ENCODE measurements at places on chromosomes 6 and 20. TPM values are rescaled to one million over a fixed set of nuclear protein-coding genes. Genes with fewer than 3 reads are reported as not detected.

DNA sequence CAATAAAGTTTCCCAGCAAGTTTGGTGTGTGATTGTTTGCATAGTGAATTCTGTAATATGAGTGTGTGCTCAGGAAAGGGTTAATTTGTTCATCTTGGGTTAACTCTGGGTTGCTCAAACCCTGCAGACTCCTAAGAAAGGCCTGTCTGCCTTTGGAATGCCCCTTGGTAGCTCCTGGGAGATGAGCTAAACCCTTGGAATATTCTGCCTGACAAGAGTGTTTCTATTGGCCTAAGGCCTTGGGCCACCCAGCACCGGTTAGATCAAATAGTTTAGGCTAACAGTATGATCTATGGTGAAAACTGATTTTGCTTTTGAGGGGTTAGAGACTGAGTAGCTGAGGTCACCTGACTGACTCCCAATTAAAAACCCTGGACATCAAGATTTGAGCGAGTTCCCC lies 248.3 kb downstream of the GRM1 start:
- no peak for DNase-seq

GRCh38 chr20:53937929-53938367 lies 132.4 kb downstream of the BCAS1 start:
- DNase-seq, result no peak

- no peak for DNase-seq
Observed at GRCh38 chr20:45905505-45906079, 6.4 kb downstream of the PLTP start.

DNA sequence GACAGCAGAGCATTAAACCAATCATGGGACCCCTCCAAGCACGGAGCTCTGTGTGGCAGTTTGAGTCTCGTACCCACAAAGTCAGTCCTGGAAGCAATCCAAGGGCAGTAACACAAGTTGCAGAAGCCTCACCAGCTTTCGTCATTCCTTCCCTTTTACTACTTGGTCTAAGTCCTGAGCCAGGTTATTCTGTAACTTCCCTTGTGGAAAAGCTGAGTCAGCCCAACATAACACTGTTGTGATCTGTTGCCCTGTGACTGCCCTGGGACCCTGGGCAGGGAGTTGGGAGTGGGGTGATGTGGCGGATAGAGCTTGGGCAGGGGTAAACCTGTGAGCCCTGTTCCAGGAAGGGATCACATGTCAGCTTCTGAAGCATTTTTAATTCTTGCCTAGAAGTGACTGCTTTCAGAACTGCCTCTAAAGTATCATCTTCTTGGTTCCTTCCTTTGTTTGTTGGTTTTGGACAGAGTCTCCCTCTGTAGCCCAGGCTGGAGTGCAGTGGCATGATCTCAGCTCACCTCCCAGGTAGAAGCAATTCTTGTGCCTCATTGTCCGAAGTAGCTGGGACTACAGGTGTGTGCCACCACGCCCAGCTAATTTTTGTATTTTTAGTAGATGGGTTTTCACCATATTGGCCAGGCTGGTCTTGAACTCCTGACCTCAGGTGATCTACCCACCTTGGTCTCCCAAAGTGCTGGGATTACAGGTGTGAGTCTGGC lies 183.7 kb upstream of the JAG1 start:
- DNase-seq, result no peak

DNA sequence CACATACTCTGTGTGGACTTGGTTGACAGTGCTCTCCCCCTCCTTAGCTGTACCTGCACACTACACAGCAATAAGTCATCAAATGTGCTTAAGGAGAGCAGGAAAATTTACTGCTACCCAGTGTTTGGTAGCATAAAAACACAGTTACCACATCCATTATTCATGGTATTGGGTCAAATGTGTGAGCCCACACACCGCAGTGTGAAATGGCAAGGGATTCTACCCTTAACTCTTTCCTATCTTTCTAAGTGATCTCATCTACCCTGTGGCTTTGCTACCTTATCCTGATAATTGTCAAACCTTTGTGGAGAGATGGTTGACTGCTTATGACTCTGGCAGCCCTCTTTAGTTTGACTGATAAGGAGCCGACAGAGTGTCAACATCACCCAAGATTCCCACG lies 47.6 kb downstream of the STX11 start:
- DNase-seq, result no peak

DNA sequence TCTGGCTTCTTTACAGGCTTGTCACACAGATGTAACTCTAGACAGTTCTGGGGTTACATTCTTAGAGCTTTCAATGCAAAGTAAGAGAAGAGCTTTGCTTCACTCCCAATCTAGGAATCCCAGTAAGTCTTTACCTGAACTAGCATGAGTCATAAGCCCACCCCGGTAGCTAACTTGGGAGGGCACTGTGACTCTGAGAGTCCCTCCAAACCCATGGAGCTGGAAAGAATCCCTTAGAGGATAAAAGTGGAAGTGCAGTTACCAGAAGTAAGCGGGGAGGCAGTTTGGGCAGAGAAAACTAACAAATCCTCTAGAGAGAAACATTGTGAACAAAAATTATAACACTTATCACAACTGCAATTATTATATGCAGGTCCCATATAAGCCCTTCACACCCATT lies 84.0 kb upstream of the SMLR1 start:
- DNase-seq, result no peak

DNA sequence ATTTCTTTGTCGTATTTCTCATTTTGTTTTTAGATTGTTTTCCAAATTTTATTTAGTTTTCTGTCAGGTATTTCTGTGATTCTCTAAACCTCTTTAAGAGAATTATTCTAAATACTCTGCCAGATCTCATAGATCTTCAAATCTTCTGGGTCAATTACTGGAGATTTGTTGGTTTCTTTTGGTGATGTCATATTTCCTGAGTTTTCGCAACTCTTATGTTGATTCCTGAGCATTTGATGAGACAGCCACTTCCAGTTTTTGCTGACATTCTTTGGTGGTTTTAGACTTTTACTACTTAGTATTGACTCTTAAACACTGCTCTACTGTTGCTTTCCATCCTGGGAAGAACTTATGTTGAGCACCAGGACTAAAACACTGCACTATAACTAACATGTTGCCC lies 21.9 kb downstream of the ADGB start:
- DNase-seq, result no peak

GRCh38 chr6:30227763-30228487 lies 14.7 kb upstream of the TRIM26 start:
- DNase-seq, result peak; percentile 7

DNA sequence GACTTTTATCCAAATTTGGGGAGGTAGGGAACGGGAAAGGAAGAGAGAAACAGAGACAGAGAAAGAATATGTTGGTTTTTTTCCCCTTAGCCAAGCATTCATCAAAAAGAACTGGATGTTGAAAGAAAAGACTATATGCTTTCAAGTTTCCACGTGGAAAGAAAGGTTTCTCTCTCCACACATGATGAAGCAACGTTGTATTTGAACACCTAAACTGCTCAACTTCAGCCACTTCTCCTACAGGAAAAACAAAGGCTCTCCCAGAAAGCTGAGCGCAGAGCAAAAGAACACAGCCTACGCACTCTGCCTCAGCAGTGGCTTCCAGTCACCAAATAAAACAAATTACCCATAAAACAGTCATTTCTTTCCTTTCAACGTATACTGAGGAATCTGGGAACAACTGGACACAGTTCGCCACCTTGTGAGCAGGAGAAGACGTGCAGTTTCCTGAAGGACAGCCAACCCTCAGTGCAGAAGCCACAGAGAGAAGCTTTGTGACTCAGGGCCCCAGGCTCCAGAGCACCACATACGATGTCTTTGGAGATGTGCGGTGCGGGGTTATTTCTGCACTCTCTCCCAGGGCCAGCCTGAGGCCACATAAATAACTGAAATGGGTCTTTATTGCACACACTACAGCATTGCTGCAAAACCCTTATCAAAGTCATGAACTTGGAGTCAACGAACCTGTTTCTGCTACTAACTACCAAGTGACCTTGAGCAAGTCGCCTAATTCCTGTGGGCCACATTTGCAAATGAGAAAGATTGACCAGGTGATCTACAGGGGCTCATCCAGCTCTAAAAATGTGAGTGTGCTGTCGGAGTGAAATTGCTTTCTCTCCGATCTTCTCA lies 10.1 kb downstream of the IL17F start:
- DNase-seq, result peak; percentile 40

- DNase-seq, result no peak
Observed at GRCh38 chr20:33791540-33791939, 19.6 kb upstream of the CHMP4B start.

DNA sequence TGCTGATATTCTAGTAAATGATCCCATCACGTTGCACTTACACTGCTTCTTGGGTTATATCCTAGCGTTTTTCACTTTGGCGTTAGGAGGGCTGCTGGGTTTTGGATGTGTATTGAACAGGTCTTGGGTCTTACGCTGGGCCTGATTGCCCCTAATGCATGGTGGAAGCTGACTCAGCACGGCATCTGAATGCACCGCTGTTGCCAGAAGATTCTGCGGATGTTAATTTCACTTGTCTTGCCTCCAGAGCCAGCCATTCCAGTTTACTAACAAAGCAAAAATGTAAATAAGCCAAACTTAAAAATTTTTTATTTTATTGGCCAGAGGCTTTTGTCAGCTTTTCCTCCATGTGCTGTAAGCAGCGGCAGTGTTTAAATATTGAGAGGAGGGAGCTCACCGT lies 233.5 kb downstream of the TMEM242 start:
- no peak for DNase-seq

- no peak for DNase-seq
Observed at GRCh38 chr20:24838546-24839535, 110.2 kb upstream of the CST7 start.

- no peak for DNase-seq
Observed at GRCh38 chr6:63317641-63318040, 2.1 kb downstream of the LGSN start.

DNA sequence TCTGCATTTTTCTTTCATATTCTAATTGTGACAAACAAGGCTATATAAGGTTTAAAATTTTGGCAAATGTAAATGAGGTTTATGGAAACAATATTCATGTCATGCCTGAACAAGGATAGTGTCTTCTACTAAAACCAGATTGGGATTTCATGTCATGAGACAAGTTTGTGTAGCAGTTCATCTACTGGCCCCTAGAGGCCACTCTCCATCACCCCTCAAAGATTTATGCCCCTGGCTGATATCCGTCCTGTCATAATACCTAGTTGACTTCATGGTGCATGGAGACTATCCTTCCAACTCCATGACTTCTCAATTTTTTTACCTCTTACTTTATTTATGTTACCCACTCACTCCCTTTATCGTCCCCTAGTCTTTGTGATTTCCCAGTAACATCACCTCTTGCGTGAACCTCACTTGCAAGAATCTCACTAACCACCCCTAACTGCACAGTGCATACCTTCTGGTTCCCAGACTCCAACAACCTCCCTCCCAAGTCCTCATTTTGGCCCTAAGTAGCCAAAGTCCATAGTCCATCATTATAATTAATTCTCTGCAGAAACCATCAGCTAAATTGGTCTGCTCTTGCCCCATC lies 179.8 kb downstream of the TASP1 start:
- DNase-seq, result peak; percentile 6

- no peak for DNase-seq
Observed at GRCh38 chr6:87075168-87075567, 19.7 kb downstream of the CGA start.

GRCh38 chr6:122998403-122998975 lies 2.5 kb downstream of the CLVS2 start:
- DNase-seq, result no peak

- no peak for DNase-seq
Observed at GRCh38 chr6:155936127-155936526, 480.5 kb upstream of the NOX3 start.

- DNase-seq, result no peak
Observed at GRCh38 chr6:47478233-47479139, 897 bp downstream of the CD2AP start.

DNA sequence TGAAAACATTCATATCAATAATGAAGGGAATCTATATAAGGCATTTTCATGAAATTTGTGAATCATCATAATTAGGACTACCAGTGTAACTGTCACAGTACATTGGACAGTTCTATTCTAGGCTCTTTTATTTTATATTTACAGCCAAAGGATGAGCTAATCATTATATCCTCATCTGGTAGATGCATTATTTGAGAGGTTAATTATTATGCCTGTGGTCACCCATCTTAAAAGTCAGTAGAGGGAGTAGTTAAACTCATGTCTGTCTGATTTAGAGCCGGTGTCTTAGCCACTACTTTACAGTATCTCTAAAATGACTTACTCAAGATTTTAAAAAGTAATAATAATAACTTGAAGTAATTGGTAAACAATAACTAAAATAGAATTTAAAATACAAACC lies 899.3 kb upstream of the MAP3K7 start:
- DNase-seq, result no peak

DNA sequence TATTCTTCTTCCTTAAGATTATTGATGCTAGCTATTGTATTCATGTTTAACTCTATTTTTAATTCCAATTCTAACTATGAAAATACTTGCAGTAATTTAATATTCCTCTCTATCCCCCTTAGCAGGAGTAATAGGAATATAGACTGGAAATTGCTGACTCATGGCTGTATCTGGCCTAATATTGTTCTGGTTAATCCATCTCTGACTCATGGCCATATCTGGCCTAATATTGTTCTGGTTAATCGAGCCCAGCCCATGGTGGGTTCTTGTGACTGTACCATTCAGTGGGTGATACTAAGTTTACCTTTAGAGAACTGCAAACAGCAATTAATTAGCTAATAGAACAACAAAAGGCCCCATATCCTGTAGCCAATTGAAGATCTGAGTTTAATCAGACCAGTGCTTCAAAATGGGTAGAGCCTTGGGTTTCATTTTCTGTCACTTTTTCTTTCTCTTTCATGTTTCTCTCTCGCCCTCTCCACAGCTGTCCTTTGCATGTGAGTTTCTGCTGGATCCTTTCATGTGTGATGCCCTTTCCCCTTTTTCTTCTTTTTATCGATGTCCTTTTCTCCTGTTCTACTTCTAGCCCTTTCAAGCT lies 50.6 kb downstream of the SLC22A3 start:
- no peak for DNase-seq

DNA sequence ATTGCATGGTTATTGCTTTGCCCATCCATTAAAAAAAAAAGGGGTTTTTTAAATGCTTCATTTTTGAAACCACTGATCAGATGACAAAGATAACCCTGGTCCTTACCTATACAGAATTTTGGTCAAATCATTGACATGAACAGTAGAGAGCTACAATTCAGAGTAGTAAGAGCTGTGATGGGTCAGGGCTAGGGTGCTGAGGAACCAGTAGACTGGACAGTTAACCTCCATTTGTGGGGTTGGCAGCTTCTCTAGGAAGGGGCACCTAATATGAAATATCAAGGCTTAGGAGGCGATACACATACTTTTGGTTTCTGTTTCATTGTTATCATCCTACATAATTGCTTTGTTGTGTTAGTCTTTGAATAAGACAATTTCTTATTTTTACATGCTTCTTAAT lies 55.1 kb downstream of the ORC3 start:
- no peak for DNase-seq

DNA sequence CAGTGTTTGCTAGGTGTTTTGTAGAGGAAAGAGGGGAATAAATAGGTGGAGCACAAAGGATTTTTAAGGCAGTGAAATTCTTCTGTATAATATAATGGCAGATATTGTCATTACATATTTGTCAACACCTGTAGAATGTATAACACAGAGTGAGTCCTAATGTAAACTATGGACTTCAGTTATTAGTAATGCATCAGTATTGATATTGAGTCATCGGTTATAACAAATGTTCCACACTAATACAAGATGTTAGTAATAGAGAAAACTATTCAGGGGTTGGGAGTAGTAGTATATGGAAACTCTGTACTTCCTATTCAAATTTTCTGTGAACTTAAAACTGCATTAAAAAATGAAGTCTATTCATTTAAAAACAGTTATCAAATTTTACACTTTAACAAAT lies 299.2 kb downstream of the UBE3D start:
- DNase-seq, result no peak

FAM184A gene
- 18.4 TPM for total RNA-seq

GPX5 gene
- not detected for total RNA-seq

FERMT1 gene
- 0.34 TPM for total RNA-seq

PPDPF gene
- 130 TPM for total RNA-seq

GSTA2 gene
- not detected for total RNA-seq
